IPS DF 19.7 (cell line): ENCODE measurements at places on chromosomes 5 and 9.

- no peak for DNase-seq
These were observed at the start of gene EFNA5 for GRCh38 chr5:107670932-107671741. Gene EFNA5 (minus strand): TSS chr5:107670937.

- no peak for DNase-seq
These were observed 47.6 kb downstream of the ADAMTS6 start for GRCh38 chr5:65434122-65434521.

GRCh38 chr5:10524376-10525123, 39.3 kb upstream of the ANKRD33B start:
- DNase-seq = no peak

DNA sequence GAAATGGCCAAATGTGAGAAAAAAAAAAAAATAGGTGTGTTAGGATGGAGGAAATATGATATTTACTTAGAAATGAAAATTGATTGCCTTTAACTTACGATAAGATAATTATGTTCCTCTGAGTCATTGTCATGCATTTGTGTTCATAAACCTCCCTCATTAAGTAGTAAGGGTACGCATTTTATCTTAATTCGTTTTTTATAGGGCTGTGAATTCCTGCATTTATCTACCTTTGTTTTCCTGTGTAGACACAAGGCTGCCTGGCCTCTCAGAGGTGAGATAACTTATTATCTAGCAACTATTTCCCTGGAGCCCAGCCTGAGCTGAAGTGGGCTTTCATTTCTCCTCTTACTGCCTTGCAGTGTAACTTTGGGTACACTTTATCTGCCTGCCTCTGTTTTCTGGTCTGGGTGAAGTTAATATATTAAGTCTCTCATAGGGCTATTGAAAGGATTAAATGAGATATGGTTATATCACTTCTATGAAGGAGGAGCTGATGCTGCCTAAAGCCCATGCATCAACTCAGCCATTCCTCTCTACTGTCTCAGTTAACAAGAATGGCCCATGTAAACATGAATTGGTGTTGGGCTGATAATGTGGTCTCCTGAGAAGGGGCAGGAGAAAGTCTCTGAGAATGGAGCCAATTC, 103.8 kb upstream of the KLF4 start:
- no peak for DNase-seq

GRCh38 chr5:81315830-81316229, 14.4 kb downstream of the ZCCHC9 start:
- DNase-seq = no peak

DNA sequence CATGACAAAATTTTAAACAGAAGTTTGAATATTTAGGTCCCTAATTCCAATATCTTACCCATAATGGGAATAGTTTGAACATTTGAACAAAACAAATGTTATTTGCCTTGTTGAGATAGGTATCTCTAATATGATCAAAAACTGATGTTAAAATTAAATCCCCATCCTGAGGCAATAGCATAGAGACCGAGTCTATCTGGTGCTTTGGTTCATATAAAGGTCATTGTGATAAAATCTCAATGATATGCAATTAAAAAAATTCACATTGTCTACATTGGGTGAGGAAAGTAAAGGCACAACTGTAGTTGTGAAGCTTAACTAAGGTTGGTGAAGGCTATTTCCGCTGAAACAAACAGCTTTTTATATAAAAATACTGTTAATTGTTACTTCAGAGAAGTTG, 318.3 kb downstream of the CAAP1 start:
- no peak for DNase-seq

GRCh38 chr9:128821584-128822406, 3.5 kb downstream of the ENDOG start:
- DNase-seq = no peak

GRCh38 chr5:145027286-145027685, 807.9 kb downstream of the PRELID2 start:
- DNase-seq = no peak

DNA sequence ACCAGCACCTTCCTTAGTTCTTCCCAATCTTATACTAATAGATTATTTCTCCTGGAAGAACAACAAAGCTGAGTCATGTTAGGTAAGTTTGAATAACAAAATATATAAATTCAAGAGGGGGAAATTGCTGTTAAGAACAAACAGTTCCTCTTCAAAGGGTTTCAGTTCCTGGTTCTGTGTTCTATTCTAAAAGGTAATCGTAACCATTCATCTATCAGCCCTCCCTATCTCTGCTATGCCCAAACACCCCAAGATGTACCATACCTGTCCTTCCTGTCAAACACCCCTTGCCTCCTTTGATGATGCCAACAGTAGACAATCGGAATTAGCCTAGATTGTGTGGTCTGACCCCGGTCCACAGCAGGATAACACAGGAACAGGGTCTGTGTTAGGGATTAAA, 4.2 kb upstream of the RNF180 start:
- DNase-seq = no peak

GRCh38 chr5:61280205-61280604, 51.9 kb upstream of the ZSWIM6 start:
- no peak for DNase-seq

DNA sequence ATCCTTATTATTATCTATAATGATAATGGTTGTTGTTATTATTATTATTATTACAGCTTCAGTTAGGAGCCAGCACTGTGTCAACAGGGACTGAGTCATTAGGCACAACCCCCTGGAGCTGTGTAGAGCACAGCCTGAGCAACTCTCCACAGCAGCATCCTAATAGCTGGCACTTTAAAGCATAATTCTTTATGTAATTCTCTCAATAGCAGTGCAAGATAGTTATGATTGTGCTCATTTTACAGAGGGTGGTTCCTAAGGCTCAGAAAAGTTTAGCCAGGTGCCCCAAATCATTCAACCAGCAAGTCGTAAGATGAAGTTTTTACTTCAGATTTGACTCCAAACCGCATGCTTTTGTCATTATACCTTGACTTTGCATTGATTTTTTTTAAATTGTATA, 390.3 kb downstream of the ANXA1 start:
- DNase-seq = no peak

DNA sequence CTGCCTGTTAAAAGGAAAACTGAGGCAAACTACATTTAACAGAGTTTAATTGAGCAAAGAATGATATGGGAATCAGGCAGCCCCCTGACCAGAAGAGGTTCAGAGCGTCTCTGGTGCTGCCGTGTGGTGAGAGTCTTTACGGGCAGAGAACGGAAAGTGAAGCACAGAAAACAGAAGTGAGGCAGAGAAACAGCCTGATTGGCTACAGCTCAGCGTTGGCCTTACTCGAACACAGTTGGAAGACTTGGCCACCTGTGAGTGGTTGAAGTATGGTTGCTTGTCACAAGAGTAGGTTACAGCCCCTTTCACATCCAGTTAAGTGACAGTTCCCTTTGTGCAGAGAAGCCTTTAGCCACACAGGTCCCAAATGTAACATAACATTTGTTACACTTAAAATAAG, 16.9 kb upstream of the FBP1 start:
- no peak for DNase-seq

DNA sequence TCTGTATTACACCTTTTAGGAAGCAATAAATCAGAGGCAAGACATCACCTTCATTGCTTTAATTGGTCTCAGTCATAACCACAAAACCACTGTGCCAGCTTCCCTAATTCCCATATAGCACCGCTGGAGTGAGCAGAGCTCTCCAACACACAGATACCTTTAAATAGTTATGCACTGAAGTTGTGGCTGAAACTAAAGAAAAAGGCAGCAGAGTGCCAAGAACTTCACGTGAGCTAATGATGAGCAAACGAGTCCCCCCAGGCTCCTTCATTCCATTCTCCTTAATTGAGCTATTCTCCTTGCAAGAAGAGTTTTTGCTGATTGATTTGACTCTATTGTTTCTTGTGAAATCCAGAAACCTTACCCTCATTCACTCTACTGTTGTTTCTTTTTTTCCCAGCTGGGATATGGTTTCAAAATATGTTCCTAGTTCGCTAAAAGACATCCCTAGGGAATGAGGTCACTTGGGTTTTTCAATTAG, 501.5 kb downstream of the SPATA31D1 start:
- no peak for DNase-seq

DNA sequence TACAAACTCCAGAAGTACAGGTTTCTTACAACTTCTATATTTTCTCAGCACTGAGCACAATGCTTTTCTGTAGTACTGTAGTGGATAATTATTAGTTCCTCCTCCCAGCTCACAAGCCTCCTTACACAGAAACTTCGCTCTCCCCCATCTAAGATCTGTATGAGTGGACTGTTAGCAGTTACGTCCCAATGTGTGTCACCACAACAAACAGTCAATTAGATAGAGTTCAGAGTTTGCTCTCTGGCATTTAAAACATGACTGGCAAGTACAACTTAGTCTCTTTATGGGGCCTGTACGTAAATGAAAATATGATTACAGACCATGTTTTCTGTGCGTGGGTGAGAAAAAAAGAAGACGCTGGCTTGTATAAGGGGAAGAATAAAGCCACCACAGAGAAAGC, 631.4 kb upstream of the DMAC1 start:
- no peak for DNase-seq
